Stimulated activated naive CD4-positive, alpha-beta T cell treated with Interleukin-2 at 50 U/mL for 16 hours (primary cell): ENCODE measurements at places on chromosomes 3 and 15.

- no peak for DNase-seq
Measured at GRCh38 chr3:172115787-172116186, 76.4 kb downstream of the FNDC3B start.

DNA sequence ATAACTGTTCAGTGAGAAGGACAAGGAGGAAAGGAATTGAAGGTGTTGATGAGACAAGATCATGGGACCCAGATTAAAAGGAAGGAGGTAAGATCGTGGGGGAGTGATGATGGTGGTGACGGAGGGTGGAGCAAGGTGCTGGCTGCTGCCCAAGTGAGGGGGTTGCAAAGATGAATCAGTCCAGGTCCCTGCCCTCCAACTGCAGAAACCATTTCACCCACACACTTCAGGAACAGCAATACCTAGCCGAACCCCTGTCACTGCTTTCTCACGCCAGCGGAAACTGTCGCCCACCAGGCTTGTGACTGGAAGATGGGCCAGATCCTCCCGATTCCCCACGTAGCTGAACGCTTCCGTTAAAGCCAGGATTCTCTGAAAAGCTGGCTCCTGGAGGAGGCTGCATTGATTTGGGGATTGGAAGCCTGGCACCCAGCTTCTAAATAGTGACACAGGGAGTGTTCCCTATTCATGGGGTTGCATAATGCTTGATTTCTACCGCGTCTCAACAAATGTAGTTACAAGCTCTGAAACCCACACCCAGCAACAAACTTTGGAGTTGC is 3.2 kb upstream of the LSG1 start:
- peak; percentile 79 for DNase-seq

DNA sequence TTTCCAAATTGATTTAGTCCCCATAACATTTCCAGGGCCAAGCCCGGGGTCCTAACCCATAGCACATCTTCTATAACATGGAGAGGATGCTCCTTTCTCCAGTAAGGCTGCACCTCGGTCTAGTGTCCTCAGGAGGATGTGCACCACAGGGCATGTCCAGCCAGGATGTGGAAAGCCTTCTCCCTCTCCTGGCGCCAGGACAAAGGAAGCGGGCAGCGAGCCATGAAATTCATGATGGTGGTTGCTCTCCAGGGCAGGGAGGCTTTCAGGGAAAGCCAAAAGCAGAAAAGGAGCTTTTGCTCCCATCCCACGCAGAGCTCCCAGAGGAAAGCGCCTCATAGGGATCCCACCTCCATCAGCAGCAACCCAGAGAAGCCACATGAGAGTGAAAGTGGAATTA is 220.0 kb downstream of the ADAMTSL3 start:
- no peak for DNase-seq

DNA sequence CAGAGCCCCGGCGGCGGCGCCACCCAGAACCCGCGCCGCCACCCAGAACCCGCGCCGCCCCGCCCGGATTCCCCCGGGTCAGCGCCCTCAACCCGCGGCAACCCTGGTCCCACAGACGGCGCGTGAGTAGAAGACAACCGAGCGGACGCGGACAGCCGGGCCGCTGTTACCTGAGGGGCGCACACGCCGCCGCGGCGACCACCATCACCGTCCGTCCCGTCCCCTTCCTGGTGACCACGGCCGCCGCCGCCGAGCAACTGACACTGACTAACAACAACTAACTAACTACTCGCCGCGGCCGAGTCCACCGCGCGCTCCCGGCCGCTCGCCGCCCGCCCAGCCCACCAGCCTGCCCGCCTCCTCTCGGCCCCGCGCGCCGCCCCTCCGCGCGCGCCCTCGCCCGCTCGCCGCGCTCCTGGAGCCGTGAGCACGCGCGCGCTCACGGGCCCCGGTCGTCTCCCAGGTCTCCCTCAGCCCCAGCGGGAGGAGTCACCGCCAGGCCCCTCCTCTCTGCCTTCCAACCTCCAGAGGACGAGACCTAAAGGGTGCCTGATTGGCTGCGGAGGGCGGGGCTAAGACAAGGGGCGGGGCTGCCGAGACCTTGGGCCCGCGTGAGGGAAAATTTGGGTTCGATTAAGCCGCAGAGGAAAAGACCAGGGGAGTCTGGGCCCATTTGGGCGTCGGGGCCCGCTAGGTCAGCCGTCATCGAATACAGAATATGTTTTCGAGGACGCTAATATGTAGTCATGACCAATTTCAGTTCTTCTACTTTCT is at the start of gene PEAK1:
PEAK1 (minus strand) TSS at position 269 of the 774 bp plus-strand sequence. CDS start 238,178 bp downstream, outside the sequence.
- peak; percentile 100 for DNase-seq

DNA sequence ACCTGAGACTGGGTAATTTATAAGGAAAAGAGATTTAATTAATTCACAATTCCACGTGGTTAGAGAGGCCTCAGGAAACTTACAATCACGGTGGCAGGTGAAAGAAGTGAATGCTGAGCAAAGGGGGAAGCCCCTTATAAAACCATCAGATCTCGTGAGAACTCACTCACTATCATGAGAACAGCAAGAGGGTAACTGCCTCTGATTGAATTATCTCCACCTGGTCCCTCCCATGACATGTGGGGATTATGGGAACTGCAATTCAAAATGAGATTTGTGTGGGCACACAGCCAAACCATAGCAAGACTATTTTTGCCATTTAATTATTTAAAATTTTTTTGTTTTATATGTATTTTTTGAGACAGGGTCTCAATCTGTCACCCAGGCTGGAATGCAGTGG is 27.0 kb upstream of the KCTD6 start:
- DNase-seq, result no peak

DNA sequence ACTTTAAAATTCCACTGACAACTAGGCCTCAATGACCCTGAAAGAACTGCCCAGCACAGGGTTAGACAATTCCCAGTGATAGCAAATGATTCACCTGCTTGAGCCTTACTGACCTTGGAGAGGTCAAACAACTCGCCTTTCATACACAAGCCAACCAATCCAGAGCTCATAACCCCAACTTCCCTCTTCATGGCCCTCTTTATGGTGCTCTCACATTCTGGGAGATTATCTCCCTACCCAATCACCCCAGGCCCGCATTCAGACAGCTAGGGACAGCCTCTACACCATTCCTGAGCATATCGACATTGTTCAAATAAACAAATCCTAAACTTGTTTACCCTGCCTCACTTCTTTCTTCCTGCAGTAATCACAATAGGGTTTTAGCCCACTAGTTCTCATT is 32.2 kb upstream of the COLQ start:
- no peak for DNase-seq

DNA sequence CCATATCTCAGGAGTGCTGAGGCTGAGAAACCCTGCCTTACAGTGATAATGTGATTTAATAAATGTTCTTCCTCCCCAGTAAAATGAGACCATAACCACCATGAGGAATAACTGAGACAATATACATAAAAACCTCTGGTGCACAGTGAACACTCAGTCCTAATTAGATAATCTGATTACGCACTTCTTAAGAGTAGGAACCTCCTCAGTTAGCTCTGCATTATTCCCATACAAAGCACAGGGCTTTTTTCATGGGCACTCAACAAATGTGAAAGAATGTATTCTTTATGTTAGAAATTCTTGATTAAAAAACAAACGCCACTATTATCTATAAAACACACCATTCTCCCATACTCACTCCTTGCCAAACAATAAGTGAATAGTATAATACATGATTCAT is 97.0 kb downstream of the TNIK start:
- DNase-seq, result no peak

- no peak for DNase-seq
Measured at GRCh38 chr3:193819117-193820010, 226.4 kb downstream of the OPA1 start.

GRCh38 chr15:64096668-64097384 is 1.0 kb downstream of the SNX1 start:
- no peak for DNase-seq

- peak; percentile 49 for DNase-seq
Measured at GRCh38 chr15:64895285-64896065, 16.2 kb upstream of the ANKDD1A start.

DNA sequence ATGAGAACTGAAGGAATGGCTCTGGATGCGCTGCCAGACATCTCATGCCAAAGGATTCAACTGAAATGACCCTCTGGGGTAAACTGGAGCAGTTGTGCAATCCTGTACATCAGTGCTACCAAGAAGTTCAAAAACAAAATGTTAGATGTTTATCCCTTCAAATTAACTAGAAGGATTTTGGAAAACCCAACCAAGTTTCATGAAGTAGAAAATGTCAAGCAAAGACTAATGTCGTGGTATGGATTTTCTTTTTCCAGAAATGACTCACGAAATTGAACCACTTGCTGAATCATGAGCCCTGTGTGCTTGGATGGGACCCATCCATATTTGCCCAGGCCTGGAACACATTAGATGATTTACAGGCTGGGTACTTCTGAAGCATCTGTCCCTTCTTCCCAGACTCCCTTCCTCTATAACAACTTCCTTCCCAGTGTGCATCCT is 101.6 kb downstream of the LRTM1 start:
- no peak for DNase-seq

- DNase-seq, result peak; percentile 1
Measured at GRCh38 chr3:56467108-56467507, 1.2 kb downstream of the ERC2 start.

DNA sequence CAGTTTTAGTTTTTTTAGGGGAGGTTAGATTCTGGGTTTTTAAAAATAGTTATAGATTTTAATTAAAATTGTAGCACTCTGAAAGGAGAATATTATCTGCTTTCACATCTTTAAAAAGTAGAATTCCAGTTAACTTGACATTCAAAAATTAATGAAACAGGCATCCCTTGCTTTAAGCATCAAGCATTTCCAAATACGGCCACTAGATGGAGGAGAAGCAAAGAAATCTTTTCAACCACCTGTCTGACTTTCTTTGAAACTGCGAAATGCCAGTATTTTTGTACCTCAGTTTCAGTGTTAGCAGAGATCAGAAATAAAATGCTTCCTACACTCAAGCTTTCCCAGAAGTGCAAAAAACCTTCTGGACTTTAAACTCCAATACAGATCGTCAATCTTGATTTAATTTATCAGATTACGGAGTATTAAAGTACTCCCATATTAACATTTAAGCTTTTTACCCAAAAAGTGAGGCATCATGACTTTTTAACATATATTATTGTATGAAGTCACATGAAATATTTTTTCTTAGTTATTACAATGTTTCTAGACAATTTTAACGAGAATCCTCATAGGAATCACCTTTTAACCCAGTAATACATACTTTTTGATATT is 153.3 kb downstream of the P3H2 start:
- DNase-seq, result no peak

GRCh38 chr3:161222662-161223061 is 1.6 kb downstream of the NMD3 start:
- no peak for DNase-seq

DNA sequence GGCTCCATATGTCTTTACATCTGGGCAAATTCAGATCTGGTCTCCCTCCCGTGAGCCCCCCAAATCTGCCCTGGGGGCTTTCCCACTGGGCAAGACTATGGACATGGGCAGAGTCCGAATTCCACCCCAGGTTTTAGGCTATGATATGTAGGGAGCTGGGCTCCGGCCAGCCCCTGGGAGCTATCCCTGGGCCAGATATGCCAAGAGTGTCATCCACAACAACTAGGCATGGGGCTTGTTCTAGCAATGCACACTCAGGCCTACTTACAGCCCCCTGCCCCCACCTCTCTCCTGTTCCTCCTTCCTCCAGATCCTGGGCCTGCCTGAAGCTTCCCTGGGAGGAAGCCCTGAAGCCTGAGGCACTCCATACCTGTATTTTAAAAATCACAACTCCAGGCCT is 622 bp downstream of the XIRP1 start:
- no peak for DNase-seq

- no peak for DNase-seq
Measured at GRCh38 chr15:67608638-67608959, 66.1 kb downstream of the MAP2K5 start.

DNA sequence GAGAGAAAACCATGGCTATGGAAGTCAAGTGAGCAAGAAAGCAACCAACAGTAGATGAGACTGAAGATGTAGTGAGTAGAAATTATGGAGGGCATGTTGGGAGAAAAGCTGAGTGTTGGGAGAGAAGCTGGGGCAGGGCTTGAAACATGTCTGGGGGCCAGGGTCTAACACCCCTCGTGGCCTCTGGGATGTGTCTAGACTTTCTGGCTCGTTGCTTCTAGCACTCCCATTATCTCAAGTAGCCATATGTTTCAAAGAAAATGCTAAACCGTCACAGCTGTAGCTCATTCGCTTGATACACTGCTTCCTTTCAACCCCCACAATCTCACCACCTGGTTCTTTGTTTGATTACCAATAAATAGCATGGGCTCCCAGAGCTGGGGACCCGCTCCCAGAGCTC is 83.8 kb upstream of the BCHE start:
- DNase-seq, result no peak

- no peak for DNase-seq
Measured at GRCh38 chr3:146166826-146167225, 5.8 kb upstream of the PLOD2 start.

GRCh38 chr15:95902606-95903005 is 427.9 kb upstream of the NR2F2 start:
- no peak for DNase-seq

DNA sequence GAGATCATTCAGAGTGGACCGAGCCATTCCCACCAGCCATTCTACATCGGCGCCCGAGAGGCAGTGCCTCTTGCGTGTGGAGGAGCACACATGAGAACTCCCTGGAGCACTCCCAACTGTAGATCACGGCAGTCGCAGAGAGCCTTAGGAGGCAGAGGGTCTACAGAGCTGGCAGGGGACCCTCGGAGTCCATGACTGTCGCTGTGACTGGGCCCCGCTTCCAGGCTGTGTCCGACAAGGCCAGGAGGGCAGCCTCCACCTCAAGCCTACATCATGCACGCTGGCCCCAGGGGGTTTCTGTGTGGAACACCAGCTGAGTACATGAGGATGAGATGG is 159.0 kb downstream of the CHSY1 start:
- no peak for DNase-seq

GRCh38 chr3:155425396-155425795 is 131.9 kb upstream of the STRIT1 start:
- no peak for DNase-seq

DNA sequence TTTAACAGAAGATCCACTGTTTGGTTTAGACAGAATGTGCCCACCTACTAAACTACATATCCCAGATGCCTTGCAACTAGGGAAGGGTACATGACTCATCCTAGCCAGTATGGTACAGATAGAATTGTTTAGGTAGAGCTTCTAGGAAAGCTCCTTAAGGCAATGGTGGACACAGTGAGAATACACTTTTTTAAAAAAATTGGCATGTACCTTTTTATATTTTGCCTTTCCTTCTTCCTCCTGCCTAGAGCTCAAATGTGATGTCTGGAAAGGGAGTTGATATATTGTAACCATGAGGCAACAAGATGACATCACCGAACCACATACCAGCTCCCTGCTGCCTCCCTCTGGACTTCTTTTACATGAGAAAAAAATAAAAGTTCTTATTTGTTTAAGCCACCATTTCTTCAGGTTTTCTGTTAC is 14.4 kb upstream of the C3orf80 start:
- DNase-seq, result no peak

GRCh38 chr15:90294159-90294558 is 28.7 kb downstream of the NGRN start:
- DNase-seq, result no peak
